Glomerular endothelial cell (primary cell): ENCODE measurements at places on chromosomes 16 and 17. TPM values are rescaled to one million over a fixed set of nuclear protein-coding genes. Genes with fewer than 3 reads are reported as not detected.

DNA sequence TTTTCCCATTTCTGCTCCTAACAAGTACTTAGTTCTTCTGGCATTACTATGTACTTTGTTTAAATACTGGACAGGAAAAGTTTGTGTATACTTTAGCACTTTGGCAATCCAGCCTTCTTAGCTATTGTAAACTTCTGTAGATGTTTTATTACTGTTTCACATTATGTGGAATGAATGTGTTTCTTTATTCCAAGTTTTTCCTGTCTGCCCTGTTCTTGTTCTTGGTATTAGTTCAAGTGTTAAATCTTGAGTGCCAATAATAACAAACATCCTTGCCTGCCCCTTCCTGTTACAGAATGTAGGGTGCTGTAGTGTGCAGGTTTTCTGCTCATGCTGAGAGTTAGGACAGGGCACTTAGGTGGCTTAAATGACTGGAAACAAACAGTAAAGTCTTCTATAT, 7.3 kb upstream of the CAPNS2 start:
- DNase-seq = no peak

DNA sequence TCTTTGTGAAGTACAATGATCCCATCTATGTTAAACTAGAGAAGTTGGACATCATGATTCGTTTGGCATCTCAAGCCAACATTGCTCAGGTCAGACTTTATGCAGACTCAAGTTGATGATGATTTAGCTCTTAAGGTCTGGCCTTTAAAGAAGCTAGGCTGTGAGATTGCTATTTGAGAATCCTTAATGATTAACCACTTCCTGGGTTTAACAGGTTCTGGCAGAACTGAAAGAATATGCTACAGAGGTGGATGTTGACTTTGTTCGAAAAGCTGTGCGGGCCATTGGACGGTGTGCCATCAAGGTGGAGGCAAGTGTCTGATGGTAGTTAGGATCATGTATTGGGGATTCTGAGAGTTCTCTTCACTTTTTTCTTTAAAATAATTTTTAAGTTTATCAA, 40.3 kb downstream of the AP2B1 start:
- no peak for DNase-seq

GRCh38 chr17:2736956-2737355, 12.5 kb downstream of the CCDC92B start:
- no peak for DNase-seq

ADAM11 gene
- total RNA-seq = 0.23 and 2.5 TPM in 2 replicates

DNA sequence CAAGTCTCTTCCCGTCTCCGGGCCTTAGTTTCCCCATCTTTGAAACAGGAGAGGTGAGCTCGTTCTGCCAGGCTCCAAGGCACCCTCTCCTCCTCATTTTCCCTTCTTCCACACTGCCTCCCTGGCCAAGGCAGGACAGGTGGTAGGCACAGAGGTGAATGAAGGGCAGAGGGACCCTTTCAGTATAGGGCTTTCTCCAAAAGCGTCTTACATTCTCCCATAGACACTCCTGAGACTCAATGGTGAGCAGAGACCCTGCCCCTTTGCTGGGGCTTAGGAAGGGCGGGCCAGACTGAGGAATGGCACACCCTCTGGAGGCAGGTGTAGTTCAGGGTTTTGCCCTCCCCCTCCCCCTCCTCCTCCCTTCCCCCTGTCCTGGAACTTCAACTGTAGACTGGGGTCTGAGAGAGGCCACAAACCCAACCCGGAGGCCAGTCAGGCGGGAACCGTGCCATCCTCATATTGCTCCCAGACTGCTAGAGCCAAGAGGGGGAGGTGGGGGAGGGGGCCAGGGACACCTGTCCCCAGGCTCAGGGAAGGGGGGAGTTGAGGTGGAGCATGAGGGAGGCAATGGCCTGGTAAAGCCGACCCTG, 1.9 kb downstream of the PLEKHH3 start:
- DNase-seq = no peak

DNA sequence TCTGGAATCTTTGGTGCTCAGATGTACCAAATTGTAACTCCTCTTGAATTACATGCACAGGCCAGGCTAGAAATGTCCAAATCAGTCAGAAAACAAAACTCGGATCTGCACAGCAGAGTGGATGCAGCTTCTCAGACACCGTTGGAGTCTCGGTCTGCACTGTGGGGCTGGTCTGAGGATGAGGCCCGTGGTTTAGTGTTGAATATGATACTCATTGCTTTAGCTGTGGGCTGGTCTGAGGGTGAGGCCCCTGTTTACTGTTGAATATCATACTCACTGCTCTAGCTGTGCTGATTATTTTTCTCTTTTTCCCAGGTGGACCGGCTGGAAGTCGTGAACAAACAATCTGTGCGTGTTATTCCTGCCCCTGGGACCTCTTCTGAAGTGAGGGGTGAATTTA, 35.0 kb downstream of the DBNDD1 start:
- DNase-seq = no peak

DNA sequence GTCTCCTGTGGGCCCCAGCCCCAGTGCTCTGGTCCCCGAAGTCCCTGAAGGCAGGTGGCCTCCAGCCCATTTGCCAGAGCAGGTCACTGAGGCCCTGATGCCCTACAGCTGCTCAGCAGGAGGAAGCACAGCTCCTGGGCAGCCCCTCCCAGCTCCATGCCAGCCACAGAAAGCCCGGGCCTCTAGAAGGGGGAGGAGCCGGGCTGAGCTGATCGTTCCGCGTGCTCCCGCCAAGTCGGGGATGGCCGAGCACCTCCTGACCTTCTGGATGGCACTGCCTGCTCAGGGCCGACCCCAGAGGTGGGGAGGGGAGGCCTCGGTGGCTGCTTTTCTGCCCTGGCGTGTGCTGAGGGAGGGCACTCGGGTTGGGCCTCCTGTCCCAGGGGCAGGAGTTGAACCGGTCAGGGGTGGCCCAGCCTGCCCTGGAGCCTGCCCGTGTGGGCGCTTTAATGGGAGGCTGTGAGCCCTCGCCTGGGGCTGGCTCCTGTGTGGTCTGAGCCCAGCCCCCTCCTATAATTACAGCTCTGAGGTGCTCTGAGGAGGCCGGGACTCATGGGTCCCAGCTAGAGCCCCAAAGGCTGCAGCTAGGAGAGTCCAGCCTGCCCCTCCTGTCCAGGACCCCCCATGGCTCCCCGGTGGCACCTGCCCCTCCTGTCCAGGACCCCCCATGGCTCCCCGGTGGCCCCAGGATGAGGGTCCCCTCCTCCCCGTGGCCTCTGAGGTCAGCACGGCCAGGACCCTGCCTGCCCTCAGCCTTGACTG, 29.7 kb downstream of the ZFPM1 start:
- no peak for DNase-seq

- no peak for DNase-seq
Observed at GRCh38 chr17:13593021-13593751, 8.5 kb downstream of the HS3ST3A1 start.

DNA sequence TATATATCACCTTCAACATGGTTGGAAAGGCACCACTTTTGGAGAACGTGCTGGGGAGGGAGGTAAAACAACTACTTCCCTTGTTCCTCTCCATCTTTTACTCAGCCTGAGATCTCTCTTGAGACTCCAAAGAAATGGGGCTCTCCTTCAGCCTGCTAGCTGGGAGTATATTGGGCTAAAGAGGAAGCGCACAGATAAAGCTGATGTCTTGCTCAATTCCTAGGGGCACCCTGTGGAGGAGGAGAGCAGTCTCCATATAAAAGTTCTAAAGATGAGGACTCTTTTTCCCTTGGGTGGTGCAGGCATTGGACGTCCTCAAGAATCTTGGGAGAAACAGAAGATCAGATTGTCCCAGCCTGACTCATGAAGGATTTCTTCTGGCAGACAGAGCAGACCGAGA, 4.6 kb upstream of the ETV4 start:
- no peak for DNase-seq

DOC2A gene
- total RNA-seq = 0.06 and 0.10 TPM in 2 replicates

CLEC18B gene
- 0.58 TPM in 1 of 2 replicates, not detected in the other for total RNA-seq
